Stimulated activated CD4-positive, alpha-beta T cell treated with anti-CD3 and anti-CD28 coated beads, Interleukin-1b, Interleukin-23, amount 100 ng/mL, for 48 hours (primary cell): ENCODE measurements at places on chromosomes 11 and 22.

- DNase-seq: no peak
Observed at GRCh38 chr11:40924915-40925314, 534.5 kb downstream of the LRRC4C start.

DNA sequence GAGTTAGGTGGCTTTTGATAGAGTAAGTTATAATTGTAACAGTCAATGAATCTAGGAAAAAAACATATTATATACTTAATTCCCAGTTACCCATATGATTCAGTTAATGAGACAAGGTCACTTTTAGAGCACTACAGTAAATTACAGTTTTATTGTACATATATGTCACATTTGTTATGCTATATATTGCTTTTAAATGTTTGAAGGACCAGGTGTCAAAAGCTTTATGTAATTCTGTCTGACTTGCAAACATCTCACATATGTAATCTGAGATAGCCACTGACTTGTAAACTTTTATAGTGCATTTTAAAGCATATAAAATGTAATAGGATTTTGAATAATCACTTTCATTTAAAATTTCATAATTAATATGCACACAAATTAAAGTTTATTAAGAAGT lies 36.7 kb upstream of the PDGFD start:
- DNase-seq: no peak

DNA sequence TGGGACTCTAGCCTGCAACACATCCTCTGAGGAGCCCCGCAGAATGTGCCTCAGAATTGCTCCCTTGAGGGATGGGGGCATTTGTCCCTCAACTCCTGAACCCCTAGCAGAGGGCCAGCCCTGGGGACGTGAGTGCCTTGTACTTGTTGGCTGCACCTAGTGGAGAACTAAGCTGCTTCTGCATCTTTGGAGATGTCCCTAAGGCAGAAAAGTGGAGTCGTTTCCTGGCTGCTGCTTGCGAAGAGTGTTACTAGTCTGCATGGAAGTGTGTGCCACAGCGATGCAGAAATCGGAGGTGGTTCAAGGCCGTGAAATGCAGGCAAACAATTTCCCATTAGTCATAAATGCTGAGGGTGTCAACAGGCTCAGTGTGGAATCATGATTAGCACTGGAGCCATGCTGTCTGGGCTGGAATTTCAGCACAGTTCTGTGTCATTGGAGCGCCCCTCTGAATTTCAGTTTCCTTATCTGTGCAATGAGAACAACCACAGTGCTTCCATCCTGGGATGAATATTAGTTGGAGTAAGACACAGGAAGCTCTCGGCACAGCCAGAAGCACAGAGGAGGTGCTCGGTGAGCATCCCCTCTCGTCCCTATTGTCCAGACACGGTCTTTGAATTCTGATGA lies 56.5 kb downstream of the MIAT start:
- no peak for DNase-seq

DNA sequence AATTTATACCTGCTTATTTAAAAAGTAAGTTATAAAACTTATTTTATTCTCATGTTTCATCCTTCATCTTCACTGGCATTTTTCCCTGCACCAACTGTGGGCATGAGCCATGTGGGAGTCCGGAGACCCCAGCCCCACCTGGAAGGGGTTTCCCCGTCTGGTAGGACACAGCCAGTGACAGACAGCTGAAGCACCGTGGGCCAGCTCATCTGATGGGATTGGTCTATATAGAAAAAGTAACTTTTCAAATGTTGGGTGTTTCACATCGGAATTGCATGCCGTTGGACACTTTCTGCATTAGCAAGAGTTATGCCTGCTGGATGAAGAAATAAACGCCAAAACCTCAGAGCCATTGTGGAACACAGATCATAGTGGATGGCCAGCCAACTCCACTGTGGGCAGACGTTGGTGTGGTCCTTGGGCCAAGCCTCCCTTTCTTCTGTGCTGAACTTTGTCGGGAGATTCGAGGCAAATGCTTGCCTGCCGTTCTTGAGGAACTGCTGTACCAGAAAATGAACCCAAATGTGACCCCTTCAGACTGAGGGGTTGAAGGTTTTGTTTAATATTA lies 1329.3 kb downstream of the TBC1D22A start:
- no peak for DNase-seq
